ENCODE measurements at places on chromosomes 3 and 15.
A peak's percentile ranks its signal among the peaks of the same experiment; 100 is the strongest.

DNA sequence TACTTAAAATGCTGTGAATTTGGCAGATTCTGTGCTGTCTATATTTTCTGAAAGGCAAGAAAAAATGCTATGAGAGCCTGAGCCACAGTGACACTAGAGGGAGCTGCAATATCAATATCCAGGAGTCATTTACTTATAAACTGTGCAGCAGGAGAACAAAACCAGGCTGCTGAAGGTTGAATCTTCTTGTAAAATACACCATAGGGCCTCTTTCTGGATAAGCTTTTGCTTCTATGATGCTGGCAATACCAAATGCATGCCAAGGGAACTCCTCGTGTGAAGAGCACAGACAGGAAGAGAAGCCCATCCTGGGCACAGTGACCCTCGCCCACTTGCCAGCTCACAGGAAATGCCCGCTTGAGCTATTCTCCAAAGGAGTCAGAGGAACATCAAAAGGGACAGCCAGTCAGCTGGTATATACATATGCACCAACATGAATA lies 48.0 kb upstream of the TSPAN3 start:
- peak; percentile 82 for DNase-seq

GRCh38 chr3:82130046-82130445 lies 368.6 kb upstream of the GBE1 start:
- no peak for DNase-seq

GRCh38 chr3:194212845-194213331 lies 76.9 kb downstream of the HES1 start:
- DNase-seq, result no peak

DNA sequence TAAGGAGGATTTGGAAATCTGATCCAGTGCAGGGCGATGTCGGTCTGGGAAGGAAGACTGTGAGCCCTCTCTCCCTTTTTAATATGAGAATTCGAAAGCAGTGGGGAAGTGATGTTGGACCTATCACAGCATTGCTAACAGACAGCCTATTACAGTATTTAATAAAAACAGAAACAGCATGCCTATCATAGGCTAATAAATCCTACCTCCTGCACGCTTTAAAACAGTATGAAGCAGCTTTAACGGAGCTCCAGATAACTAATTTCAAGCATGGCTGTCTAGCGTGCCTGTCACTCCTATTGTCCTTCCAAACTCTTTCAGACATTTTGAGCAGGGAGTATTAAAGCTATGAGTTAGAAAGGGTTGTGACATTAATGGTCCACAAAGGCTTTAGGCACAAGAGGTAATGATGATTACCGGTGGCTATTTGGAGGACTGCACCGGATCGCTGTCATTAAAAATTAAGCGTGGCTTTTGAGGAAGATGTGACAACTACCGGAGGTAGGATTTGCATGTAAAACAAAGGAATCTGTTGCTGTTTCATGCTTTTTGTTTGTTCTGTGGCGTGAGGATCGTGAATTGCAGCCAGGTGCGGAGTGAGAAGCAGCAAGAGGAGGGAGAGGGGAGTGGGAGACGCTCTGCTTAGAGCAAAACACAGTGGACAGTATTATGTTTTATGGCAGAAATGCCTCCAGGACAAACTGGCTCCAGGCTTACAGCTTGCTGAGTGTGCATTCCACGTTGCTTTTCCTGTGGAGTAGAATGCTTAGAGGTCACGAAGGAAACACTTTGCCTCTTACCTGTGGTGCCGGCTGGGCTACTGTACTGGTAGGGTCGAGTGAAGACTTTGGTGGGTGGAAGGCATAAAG lies at the start of gene KCNMB2:
TSS of gene KCNMB2 (plus strand) at position 226 of the 869 bp plus-strand sequence.
- no peak for DNase-seq

DNA sequence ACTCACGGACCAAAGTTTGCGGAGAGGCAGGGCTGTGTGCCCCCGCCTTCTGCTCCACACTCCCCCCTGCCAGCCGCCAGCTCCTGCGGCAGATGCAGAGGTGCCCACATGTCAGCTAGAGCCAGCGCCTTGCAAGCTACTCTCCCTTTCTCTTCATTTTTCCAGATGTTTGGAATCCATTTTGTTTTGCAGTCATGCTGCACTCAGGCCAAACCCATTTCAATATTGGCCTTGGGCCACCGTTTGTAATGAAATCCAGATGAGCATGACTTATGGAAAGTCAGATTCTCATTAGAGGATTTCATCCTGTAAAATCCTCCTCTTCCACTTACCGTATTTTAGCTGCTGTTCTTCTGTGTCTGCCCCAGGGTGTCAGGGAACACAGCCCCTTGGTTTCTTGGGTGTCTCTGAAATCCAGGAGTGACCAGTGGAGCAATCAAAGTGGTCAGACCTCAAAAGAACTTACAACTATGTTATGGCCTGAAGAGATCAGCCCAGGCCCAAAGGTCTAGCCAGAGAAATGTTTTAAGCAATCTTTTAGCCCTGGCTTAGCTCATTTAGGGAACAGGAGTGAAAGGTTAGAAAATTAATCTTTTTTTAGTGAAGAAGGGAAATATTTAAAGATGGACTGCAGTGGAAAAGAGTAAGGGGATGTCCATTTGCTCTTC lies 65.8 kb downstream of the AAGAB start:
- peak; percentile 87 for DNase-seq

- DNase-seq, result no peak
Measured at GRCh38 chr15:66932634-66933024, 132.8 kb upstream of the SMAD3 start.

DNA sequence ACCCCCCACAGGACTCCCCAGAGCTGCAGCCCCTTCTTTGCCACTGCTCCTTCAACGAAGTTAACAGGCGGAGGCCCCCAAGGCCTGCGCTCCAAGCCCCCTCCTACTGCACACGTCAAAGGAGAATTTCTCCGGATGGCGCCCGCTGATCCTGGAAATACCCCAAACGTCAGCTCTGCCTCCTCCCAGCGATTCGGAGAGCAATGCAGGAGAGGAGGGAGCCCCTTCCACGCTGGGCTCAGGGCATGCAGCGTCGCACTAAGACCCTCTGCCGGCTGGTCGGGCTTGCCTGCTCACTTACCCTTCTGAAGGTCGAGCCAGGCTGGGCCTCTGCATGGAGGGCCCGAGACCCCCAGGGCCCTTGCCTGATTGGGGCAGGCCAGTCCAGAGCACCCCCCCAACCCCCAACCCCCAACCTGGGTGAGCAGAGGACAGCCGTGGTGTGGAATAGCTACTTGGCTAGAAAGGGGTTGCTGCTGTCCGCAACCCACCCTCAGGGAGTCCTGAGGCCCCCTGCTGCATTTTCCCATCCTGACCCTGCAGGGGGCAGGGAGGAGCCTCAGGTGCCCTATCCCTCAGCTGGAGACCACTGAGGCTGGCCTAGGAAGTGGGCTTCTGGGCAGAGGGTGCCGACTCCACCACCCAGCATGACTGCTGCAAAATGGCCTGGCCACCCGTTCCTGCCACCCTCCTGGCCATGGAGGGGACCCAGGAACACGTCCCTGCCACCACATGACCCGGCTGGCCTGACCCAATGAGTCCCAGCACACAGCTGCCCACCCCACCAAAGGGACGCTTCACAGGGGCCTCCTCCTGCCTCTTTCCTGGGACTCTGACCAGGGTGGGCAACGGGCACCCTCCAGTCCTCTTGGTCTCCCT lies 976 bp downstream of the ATP2B2 start:
- DNase-seq, result no peak

GRCh38 chr3:64483467-64483866 lies 204.3 kb downstream of the ADAMTS9 start:
- no peak for DNase-seq

GRCh38 chr3:95738045-95738444 lies 1076.3 kb upstream of the EPHA6 start:
- no peak for DNase-seq

GRCh38 chr15:35624881-35625280 lies 78.9 kb upstream of the DPH6 start:
- peak; percentile 92 for DNase-seq

DNA sequence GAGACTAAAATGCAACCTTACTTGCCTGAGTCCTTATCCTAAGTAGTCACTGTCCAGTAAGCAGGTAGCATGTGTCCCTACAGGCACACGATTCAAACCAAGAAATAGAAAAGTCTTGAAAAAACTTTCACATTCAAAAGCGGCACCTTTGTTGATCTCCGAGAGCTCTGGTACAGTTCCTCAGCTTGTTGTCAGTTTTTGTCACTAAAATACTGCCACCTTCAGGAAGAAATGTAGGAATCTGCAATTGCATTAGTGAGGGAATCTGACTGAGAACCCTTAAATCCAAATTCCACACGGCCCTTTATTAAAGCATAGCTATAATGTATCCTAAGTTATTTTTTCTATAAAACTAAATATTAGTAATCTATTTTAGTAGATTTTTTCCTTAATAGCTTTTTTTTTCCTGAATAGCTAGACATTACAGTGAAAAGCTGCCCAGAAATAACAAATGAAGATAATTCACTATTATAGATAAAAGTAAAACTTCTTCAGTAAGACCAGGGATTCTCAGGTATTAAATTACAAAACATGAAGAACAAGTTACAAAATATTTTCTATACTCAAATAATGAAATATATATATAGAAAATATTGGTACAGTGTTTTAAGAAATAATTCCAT lies 44.0 kb downstream of the CCDC54 start:
- DNase-seq, result peak; percentile 75

GRCh38 chr3:4270720-4271119 lies 32.4 kb upstream of the SETMAR start:
- peak; percentile 4 for DNase-seq

DNA sequence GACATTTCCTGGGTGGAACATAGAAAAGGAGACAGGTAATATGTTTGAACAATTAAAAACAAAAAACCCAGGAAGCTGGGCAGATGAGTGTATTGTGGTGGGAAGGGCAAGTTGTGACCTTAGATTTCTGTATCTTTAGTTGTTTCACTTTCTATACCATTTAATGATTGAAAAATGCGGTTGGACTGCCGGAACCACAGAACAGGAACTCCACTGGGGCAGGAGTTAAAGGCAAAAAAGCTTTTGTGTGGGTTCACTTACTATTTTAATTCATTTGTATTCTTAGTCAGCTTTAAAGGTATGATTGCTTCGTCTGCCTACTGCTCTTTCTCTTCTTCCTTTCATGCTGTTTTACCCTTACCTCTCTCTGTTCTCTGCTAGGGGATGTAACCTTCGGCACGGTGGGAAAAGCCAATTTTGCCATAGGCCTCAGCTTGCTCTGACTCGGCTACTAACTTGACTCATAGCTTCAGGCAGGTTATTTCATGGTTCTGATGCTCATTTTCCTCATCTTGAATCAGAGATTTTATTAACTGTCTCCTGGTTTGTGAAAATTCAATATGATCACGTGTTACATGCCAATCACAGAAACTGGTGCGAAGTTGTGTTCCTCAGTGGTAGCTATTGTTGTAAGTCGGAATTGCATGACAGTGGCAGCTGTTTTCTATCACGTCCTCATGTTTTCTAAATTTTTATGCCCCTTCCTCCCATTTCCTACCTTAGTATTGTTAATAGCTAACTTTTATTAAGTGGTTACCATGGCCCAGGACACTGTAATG lies 1.6 kb upstream of the MCTP2 start:
- no peak for DNase-seq

DNA sequence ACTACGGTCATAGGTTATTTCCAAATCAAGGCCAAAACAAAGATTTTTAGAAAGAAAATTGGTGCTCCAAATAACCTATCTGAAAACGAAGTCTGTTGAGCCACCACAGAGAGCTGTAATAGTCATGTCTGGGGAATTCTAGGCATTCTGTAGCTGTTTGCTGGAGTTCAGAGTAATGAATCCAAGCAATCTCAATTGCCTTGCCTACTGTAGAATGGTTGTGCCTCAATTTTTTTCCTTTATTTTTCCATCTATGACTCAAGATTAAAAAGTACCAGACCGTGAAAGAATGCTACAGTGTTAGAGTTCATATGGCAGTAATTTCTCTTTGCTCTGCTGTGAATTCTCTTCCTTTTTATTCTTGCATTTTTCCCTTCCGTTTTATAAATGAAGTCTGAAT lies 1007.2 kb upstream of the ALCAM start:
- peak; percentile 90 for DNase-seq
